Glomerular endothelial cell (primary cell): ENCODE measurements at places on chromosomes 16 and 17. TPM values are rescaled to one million over a fixed set of nuclear protein-coding genes. Genes with fewer than 3 reads are reported as not detected.

DNA sequence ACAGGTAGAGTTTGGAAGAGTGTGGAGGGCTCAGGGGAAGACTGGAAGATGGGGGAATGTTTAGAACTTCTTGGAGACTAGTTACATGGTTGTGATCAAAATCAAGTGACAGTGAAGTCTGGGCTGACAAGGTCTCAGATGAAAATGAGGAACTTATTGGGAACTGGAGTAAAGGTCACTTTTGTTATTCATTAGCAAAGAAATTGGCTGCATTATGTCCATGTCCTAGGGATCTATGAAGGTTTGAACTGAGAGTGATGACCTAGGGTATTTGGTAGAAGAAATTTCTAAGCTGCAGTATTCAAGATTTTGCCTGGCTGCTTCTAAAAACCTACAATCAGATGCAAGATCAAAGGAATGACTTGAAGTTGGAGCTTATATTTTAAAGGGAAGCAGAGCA, 747.1 kb downstream of the KCNJ2 start:
- DNase-seq, result no peak

GRCh38 chr17:7882068-7882467, 6.5 kb upstream of the CHD3 start:
- no peak for DNase-seq

IKZF3 gene
- not detected in 2 replicates for total RNA-seq

DNA sequence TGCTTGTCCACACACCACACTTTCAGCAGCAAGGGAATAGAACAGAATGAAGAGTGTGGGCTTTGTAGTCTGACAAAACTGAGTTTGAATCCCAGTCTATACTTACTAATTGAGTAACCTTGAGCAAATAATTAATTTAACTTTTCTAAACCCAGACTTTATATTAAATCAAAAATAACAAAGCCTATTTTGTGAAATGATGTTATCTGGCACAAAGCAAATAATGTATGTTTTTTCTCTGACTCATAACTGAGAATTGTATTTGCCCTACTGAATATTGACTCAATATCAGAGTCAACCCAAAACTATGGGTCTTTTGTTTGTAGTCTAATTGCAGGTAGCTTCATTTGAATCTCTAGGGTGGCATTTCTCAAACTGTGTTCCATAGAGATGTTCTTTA, 77.9 kb upstream of the TANC2 start:
- DNase-seq, result no peak

NUPR1 gene
- total RNA-seq, result 0.10 and 0.23 TPM in 2 replicates

- DNase-seq, result no peak
Measured at GRCh38 chr16:11666103-11667055, 1.9 kb upstream of the SNN start.

MYL11 gene
- not detected in 2 replicates for total RNA-seq

- DNase-seq, result no peak
Measured at GRCh38 chr17:200586-200985, 19.1 kb upstream of the DOC2B start.

GDPD3 gene
- total RNA-seq, result 0.82 and 5.3 TPM in 2 replicates

- DNase-seq, result peak; percentile 10
Measured at GRCh38 chr16:23801378-23801777, 34.4 kb upstream of the PRKCB start.

GRCh38 chr17:18331879-18332278, 16.8 kb downstream of the SMCR8 start:
- DNase-seq, result no peak

GRCh38 chr17:74096456-74096855, 107.0 kb upstream of the RPL38 start:
- no peak for DNase-seq

GRCh38 chr17:43219001-43219400, 7.3 kb downstream of the TMEM106A start:
- no peak for DNase-seq

- DNase-seq, result no peak
Measured at GRCh38 chr16:35733278-35733965, 2274.0 kb downstream of the TP53TG3F start.
